ENCODE measurements at places on chromosomes 12 and 14.

- no peak for DNase-seq
Observed at GRCh38 chr14:71203306-71203705, 296.0 kb downstream of the PCNX1 start.

DNA sequence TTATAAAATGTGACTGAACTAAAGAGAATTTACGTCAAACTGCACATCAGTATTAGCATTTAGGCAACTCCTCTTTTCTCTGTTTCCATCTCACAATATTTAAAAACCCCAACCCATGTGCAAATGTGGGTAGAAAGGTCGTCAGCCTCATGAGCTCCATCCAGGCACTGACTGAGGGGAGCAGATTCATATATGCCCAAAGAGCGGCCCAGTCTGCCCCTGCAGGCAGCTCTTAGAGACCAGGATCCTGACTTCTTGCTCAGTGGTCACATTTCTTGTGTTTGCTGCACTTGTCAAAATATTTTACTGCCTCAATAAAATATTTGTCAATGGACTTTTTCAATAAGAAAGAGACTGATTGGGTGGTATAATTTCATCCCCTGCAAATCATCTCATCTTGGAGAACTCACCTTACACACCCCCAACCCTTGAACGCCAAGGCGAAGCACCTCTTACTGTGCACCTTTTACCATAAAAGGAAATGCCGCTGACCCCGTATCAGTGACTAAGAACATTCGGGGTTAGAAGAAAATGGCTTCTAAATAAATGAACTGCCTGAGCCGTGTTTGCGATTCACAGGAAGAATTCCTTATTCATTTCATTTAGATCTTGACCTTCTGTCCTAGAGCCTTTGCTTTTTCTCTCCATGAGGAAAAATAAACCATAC is 418.8 kb downstream of the BCL11B start:
- DNase-seq = no peak

- DNase-seq = peak; percentile 41
Observed at GRCh38 chr14:56087671-56088471, 30.3 kb upstream of the PELI2 start.

DNA sequence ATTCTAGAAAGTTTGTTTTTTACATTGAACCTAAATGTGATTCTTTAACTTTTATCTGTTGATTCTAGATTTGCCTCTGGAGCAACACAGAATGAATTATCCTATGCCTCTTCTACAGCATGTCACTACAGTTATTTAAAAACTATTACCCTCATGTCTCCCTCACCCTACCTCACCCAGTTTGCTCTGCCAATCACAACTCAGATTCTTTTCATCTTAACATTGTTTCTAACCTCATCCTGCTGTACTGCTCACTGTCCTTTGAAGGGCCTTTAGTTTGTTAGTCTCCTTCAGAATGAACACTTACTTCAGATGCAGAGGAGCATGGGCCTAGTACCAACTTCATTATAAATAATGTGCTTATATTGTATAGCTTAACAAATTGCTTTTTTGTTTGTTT is 21.5 kb downstream of the YLPM1 start:
- no peak for DNase-seq

DNA sequence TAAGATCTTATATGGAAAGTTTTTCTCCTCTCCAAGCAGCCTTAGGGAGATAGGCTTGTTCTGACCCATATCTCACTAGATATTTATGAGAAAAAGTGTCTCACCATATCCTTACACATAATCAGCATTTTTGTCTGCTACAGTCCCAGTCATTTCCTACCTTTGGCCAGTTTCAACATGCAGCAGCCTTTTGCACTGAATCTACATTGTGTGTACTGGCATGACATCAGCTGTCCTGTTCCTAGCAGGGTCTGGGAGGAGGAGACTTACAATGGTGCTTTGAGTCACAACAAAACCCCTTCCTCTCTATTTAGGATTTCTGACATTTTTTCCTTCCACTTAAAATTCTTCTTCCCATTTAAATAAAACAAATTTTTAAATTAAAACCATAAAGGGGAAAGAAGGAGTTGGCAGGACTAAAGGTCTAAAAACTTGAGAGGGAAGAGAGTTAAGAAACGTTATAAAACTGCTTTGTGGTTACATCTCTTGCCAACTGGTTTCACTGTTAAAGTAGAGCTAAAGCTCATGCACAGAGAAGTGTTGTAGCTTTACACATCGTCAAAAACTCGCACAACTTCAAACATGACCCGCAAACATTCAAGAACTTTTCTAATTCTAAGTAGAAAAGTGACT is 53.3 kb upstream of the CERS5 start:
- DNase-seq = no peak

GRCh38 chr14:60721326-60722106 is 2.6 kb downstream of the SIX4 start:
- peak; percentile 77 for DNase-seq

GRCh38 chr12:2138871-2139308 is 86.1 kb downstream of the CACNA1C start:
- DNase-seq = no peak

GRCh38 chr14:54622192-54622958 is 55.4 kb downstream of the SAMD4A start:
- DNase-seq = no peak

DNA sequence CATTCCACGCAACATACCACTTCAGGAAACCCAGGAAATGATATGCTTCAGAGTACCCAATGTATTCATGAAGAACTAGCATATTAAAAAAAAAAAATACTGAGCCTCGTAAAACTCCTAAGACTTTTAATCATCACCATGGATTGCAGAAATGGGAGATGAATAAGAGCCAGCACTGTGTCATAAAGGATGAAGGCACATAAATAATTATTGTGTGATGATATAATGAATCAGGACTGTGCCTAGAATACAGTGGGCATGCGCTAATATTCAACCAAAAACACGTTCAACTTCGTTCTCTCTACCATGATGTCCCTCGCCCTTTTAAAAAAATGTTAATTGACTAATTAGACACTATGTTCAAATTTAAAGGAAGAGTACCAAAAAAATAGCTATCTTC is 68.7 kb downstream of the CIT start:
- DNase-seq = no peak

GRCh38 chr12:46265734-46266133 is 3.1 kb downstream of the SLC38A1 start:
- no peak for DNase-seq

DNA sequence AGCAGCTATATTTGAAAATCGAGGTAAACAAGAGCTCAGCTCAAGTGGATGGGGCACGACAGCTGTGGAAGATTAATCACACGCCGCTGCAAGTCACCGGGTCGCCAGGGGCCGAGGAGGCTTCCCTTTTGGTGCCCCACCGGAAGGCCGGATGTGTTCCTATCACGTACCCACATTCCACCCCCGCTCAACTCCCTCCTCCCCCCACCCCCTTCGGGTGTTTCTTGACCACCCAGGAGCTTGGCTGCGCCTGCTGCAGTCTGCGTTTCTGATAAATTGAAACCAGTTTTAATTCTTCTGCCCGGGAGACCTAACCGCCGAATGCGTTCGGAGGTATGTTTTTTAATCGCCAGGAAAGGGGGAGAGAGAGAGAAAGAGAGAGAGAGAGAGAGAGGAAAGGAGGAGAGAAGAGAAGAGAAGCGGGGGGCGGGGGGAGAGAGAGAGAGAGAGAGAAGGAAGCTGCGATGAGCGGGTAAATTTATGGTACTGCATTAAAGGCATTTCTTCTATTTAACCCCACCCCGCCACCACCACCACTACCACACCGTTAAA is 1.8 kb downstream of the SLC8A3 start:
- DNase-seq = no peak

DNA sequence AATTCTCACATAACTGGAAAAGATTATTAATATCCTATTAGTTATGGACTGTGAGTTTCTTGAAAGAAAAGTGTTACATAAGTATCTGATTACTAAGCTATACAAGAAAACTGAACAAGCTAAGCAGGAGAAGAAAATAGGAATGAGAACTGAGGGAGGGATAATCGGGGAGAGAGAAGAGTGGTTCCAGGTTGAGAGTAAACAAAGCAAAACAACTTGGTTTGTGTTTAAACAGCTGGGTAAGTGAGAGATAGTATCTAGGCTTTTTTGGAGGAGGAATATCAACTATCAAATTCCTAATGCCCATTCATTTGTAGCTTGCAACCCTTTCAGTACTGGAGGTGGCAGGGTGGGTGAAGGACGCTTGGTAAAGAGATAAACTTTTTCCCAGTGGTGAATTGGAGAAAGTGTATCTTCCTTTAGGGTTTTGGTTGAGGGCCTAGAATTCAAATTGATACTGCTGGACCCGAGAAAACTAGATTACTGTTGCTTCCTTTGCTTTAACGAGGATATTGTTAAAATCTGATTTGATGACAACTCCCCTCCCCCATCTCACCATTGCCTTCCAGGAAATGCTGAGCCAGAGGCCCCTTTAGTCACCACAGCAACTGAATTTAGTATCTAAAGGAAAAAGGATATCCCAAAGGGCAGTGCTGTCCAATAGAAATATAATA is 2.0 kb upstream of the SLC2A3 start:
- peak; percentile 18 for DNase-seq

- no peak for DNase-seq
Observed at GRCh38 chr12:133120385-133121191, 9.5 kb downstream of the ZNF891 start.

GRCh38 chr12:80317899-80318298 is 126.1 kb upstream of the PTPRQ start:
- no peak for DNase-seq

DNA sequence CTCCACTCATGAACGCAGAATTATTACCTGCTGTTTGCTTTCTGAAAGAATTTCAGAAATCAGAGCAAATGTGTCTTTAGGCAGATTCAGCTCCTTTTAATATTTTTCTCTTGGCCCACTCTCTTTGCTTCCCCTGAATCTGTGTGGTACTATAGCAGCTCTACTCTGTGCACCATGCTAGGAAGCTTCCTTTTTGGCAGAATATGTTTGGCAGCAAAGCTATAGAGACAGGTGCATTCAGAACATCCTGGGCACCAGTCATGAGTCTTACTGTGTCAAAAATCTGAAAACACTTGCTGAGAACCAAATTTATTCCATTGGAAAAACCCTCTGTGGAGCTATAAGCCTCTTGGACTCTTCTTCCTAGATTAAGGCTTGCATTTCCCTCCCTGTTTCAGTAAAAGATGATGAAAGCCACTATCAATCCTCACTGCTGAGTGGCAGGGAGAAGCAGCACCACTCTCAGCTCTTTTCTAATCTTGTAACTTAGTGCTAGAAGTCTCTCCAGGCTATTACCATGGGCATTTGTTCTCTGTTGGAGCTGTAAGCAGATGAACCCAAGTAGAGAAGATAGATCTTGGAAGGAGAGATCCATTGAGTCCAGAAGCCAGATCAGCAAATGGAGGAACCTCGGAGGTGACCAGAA is 18.2 kb downstream of the CIPC start:
- DNase-seq = no peak

Data from NCI-H2029 (cell line).